ENCODE measurements at places on chromosomes 7 and 10. TPM values are rescaled to one million over a fixed set of nuclear protein-coding genes. Genes with fewer than 3 reads are reported as not detected.

GRCh38 chr10:78859769-78860168 lies 209.0 kb upstream of the ZMIZ1 start:
- H3K4me1 ChIP-seq, result peaks cover 4% of the 10 kb centered on the region
- no peak for DNase-seq
- H3K4me3 ChIP-seq, result no peak overlapping the region

The FZD1 gene
- 0.91 TPM for total RNA-seq

The NUTM2E gene
- total RNA-seq, result 0.28 TPM

GRCh38 chr7:16062269-16062668 lies 359.1 kb downstream of the CRPPA start:
- H3K36me3 ChIP-seq, result no peaks in the 10 kb centered on the region
- no peak overlapping the region for H3K27ac ChIP-seq
- H3K4me3 ChIP-seq, result no peak overlapping the region
- H3K27me3 ChIP-seq, result no peaks in the 10 kb centered on the region
- no peaks in the 10 kb centered on the region for H3K4me1 ChIP-seq
- DNase-seq, result no peak

The IFIT3 gene
- total RNA-seq, result 0.84 TPM

DNA sequence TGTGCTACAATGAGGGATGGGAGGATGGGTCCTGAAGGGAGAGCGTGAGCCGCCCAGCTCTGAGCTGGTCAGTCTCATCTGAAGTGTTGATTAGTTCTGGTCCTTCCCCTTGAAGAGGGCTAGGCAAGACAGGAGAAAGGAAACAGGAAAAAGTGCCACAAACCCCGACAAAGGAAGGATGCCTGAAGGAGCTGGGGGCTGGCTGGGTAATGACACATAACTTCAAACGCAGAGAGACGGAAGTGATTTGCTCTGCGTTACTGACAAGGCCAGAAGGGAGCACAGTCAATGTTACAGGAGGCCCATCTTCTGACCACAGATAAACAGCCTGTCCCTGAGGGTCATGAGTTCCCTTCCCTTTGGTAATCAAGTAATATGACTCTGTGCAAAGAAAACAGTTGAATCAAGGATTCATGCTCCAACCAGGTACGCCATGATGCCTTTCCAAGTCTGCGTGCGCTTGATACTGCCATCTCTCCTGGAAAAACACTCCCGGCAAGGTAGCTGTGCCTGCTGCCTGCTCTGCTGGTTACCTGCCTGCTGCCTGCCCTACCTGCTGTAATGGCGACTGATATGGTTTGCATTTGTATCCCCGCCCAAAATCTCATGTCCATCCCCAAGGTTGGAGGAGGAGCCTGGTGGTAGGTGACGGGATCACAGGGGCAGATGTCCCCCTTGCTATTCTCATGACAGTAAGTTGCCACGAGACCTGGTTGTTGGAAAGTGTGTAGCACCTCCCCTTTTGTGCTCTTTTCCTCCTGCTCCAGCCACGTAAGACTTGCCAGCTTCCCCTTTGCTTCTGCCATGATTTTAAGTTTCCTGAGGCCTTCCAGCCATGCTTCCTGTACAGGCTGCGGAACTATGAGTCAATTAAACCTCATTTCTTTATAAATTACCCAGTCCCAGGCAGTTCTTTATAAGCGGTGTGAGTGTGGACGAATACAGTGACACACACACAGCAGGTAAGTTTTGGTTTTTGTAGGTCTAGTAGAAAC lies 57.9 kb downstream of the GRB10 start:
- H3K27me3 ChIP-seq, result no peaks in the 10 kb centered on the region
- DNase-seq, result no peak
- H3K4me3 ChIP-seq, result no peak overlapping the region
- H3K36me3 ChIP-seq, result no peaks in the 10 kb centered on the region
- no peak overlapping the region for H3K27ac ChIP-seq
- 0 out of 2 replicates have a peak, but pooled peaks cover 2% of the 10 kb centered on the region for H3K4me1 ChIP-seq

- no peak for DNase-seq
- no peaks in the 10 kb centered on the region for H3K36me3 ChIP-seq
- H3K27ac ChIP-seq, result no peak overlapping the region
- H3K4me3 ChIP-seq, result no peak overlapping the region
- H3K4me1 ChIP-seq, result no peaks in the 10 kb centered on the region
Measured at GRCh38 chr7:27635728-27636127, 27.0 kb downstream of the HIBADH start.

The MYPN gene
- not detected for total RNA-seq

- H3K27ac ChIP-seq, result no peak overlapping the region
- H3K4me1 ChIP-seq, result peaks cover 15% of the 10 kb centered on the region
- no peak for DNase-seq
Measured at GRCh38 chr10:50528206-50528605, 95.5 kb downstream of the SGMS1 start.

DNA sequence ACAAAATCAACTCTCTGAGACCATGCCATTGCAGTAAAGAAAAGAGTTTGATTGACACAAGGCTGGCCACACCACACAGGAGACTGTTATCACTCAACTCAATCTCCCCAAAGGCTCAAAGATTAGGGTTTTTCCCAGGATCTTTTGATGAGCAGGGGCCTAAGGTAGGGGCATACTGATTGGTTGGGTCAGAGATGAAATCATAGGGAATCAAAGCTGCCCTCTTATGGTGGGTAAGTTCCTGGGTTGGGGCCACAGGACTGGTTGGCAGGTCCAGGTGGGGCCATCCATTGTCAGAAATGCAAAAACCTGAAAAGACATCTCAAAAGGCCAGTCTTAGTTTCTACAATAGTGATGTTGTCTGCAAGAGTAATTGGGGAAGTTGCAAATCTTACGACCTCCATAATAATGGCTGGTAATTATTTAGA lies 91.6 kb downstream of the AKR1D1 start:
- DNase-seq, result no peak
- peaks cover 8% of the 10 kb centered on the region for H3K36me3 ChIP-seq

The SDK1 gene
- total RNA-seq, result 7.3 TPM

The SMKR1 gene
- 1.2 TPM for total RNA-seq

The ASB10 gene
- not detected for total RNA-seq

- H3K4me1 ChIP-seq, result peaks cover 8% of the 10 kb centered on the region
- H3K36me3 ChIP-seq, result no peaks in the 10 kb centered on the region
- 0 out of 2 replicates have a peak overlapping the region, but pooled peaks have one; percentile 17 for H3K4me3 ChIP-seq
Measured at GRCh38 chr7:158707610-158708009, 3.0 kb upstream of the NCAPG2 start.

DNA sequence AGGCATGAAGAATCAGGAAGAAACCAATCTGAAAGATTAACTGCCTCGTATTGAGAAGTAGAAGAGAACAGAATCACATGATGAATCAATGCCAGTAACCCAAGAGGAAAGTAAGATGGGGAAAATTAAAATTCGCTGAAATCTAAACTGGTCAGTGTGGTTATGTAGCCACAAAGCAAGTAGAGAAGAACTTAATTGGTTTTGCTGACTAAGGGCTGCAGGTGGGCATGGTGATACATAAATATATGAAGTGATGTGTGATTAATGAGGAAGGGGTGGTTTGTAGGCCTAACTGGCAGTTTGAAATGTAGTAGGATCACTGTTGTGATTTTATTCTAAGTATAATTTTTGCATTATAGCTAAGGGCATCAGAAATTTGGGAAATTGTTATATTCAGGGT lies 83.5 kb upstream of the LRRTM3 start:
- H3K4me3 ChIP-seq, result no peak overlapping the region
- no peak overlapping the region for H3K27ac ChIP-seq
- DNase-seq, result no peak
- H3K4me1 ChIP-seq, result no peaks in the 10 kb centered on the region

- no peak overlapping the region for H3K4me3 ChIP-seq
- no peaks in the 10 kb centered on the region for H3K36me3 ChIP-seq
- no peaks in the 10 kb centered on the region for H3K4me1 ChIP-seq
- H3K27ac ChIP-seq, result no peak overlapping the region
- no peak for DNase-seq
- H3K27me3 ChIP-seq, result no peaks in the 10 kb centered on the region
Measured at GRCh38 chr10:15856328-15857015, 3.8 kb downstream of the MINDY3 start.

GRCh38 chr10:78515038-78515872 lies 481.6 kb downstream of the RPS24 start:
- peak; percentile 32 for DNase-seq
- H3K4me1 ChIP-seq, result no peaks in the 10 kb centered on the region
- H3K27me3 ChIP-seq, result no peaks in the 10 kb centered on the region
- no peaks in the 10 kb centered on the region for H3K36me3 ChIP-seq
- H3K4me3 ChIP-seq, result no peak overlapping the region

DNA sequence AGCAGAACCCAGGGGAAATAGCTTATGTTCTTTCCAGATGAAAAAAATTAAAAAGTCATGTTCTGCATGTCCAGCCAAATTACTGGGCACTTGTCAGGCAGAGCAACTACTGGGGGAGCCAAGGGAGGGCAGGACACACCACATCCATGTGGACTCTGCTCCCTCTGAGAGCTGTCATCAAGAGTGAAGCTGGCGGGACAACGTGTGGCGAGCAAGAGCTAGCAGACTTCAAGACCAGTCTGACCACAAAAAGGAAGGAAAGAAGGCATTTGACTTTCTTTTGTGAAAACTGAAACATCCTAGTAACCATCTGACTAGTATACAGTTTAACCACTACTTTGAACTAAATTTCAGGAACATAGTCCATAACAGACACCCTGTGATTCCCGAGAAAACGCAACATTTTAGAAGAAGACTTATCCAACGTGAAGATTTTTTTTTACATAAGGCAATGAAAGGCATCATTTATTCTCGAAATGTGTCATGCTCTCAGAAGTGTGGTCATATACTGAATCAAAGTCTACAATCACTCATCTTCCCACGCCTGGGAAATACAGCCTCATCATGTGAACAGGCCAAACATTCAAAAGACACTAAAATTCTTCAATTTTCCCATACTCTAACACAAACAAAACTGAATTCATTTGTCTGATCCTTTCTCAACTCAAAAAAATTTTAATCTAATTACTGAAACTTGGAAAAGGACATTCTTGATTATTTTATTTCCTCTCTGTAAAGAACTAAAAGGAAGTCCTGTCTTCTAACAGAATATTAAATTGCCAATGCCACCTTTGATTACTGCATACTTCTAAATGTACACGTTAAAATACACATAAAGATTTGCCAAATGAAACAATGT lies 15.5 kb downstream of the CYTH3 start:
- H3K4me1 ChIP-seq, result no peaks in the 10 kb centered on the region
- DNase-seq, result no peak
- H3K36me3 ChIP-seq, result no peaks in the 10 kb centered on the region
- H3K27me3 ChIP-seq, result no peaks in the 10 kb centered on the region
- no peak overlapping the region for H3K4me3 ChIP-seq
- H3K27ac ChIP-seq, result no peak overlapping the region

- DNase-seq, result peak; percentile 51
- H3K36me3 ChIP-seq, result no peaks in the 10 kb centered on the region
- H3K27ac ChIP-seq, result peak overlapping the region; percentile 78
Measured at GRCh38 chr10:23280419-23281043, 64.1 kb downstream of the C10orf67 start.

DNA sequence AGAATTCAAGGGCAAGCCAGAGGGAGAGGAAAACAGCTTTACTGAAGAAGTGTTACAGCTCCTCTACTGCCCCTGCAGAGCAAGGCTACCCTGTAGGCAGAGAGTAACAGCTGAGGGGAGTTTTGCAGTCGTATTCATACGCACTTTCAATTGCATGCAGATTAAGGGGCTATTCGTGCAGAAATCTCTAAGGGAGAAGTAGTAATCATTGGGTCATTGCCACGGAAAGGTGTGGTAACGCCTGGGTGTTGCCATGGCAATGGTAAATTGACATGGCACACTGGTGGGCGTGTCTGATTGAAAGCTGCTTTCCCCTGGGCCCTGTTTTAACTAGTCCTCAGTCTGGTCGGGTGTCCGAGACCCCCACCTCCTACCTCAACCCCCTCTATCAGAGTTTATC lies 227.2 kb downstream of the NSUN6 start:
- peak; percentile 54 for DNase-seq
- no peak overlapping the region for H3K4me3 ChIP-seq

The RADIL gene
- total RNA-seq, result 5.4 TPM

Data from H1 (cell line).